ENCODE measurements at places on chromosomes 7 and 10.

GRCh38 chr7:101059620-101059942, 25.7 kb upstream of the TRIM56 start:
- DNase-seq, result no peak

DNA sequence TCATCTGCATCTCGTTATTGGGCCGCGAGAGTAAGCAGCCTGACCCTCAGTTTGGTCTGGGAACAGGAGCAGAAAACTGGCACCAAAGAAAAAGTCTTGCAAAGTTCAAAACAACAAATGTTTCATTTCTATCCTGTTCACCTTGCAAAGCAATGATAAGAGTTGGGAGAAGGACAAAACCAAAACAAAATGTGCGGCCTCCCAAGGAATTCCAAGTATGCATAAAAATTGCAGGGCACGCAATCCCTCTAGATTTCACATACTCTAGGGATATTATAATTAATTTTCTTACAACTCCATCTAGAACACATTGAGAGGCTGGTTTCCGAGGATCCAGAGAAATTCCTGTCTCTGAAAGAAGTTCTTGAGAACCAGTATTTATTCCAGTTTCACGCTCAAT, 20.1 kb downstream of the CHUK start:
- DNase-seq, result no peak

DNA sequence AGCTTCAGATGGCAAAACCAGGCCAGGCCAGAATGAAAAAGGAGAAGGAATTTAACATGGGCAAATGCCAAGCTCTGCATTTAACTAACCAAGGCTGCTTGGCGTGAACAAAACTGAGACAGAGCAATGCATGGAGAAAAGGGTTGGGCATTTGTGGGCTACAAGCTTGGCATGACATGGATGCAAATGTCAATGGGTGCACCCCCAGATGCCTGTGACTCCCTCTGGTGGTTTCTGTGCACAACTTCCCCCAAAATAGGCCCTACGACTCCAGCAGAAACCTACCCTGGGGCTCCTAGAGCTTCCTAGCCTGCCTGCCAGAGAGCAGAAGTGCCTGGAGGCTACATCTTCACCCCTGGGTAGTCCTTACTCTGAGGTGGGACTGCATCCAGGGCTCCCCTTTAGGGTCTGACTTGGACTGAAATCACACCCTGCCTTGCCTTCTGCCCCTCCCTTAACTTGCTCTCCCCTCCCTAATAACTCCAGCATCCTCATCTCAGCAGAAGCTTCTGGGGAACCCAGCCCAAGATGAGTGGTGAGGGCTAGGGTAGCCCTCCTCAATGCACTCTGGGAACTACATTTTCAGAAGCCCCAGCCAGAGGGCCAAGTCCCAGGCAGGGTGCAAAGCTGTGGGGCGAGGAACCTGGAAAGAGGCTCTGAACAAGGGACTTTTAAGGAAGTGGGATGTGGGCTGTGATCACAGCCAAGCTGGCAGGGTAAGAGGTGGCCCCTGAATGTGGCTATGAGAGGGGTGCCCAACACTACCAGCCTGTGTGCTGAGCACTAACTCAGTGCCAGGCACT, 11.3 kb downstream of the GPRIN2 start:
- DNase-seq, result no peak

GRCh38 chr10:99419688-99420087, 10.7 kb downstream of the GOT1 start:
- DNase-seq, result no peak

- no peak for DNase-seq
Measured at GRCh38 chr7:42753367-42753766, 158.5 kb downstream of the C7orf25 start.

DNA sequence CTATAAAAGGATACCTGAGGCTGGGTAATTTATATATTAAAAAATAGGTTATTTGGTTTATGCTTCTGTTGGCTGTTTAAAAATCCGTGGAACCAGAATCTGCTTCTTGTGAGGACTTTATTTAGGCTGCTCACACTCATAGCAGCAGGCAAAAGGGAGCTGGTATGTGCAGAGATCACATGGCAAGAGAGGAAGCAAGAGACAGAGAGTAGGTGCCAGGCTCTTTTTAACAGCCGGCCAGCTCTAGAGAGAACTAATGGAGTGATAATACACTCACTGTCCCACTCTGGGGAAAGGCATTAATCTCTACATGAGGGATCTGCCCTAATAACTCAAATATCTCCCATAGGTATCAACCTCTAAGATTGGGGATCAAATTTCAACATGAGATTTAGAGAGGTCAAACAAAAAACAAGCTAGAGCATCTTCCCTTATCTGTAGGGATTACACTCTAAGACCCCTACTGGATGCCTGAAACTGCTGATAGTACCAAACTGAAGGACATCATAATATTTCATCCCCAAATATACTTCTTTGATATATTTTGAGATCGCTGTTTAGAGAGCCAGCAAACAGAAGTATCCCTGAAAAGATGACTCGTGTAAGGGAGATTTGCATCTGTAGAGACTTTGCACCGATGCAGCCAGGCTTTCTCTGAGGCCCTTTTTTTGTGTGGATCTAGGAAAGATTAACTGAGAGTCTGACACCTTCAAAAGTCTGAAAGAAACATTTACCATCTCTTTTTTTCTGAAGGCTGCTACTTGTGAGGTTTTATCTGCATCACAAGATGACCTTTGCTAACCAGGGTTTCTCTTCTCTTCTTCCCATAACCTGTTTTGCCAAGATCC, 717.0 kb upstream of the MBL2 start:
- no peak for DNase-seq

GRCh38 chr7:115356999-115357702, 435.3 kb downstream of the MDFIC start:
- no peak for DNase-seq

DNA sequence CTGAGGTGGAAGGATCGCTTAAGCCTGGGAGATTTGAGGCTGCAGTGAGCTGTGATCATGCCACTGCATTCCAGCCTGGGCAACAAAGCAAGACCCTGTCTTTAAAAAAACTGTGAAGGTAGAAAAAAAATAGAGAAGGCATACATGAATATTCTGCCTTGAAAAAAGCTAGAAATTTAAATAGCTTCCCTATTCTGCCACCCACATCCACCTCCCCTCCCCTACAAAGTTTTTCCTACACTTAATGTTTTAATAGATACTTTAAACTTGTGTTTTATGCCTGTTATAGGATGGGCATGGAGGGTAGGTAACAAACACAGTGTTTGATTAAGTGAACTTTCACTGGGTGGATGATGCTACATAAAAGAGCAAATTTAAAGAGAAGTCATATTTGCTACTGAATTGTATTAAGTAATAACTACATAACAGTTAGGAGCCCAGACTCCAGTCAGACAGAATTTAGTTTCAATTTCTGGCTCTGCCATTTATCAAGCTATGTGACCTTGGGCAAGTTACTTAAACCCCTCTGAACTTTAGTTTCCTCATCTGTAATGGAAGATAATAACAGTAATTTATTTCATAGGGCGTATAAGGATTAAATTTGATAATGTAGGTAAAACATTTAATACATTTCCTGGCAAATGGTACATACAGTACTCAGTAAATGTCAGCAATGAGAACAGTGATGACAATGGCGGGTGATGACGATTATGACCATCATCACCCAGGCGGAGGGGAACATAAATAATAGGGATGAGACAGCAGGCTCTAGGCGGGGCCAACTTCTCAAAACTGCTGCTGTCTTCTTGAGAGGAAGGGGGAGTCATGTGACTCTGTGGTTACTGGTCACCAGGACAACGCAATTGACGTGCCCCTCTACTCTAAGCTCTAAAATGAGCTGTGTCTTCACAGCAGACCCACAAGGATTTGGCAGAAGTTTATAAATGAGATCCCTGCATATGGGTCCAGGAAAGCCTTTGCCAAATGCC, 15.8 kb downstream of the DNMBP start:
- DNase-seq, result peak; percentile 28

DNA sequence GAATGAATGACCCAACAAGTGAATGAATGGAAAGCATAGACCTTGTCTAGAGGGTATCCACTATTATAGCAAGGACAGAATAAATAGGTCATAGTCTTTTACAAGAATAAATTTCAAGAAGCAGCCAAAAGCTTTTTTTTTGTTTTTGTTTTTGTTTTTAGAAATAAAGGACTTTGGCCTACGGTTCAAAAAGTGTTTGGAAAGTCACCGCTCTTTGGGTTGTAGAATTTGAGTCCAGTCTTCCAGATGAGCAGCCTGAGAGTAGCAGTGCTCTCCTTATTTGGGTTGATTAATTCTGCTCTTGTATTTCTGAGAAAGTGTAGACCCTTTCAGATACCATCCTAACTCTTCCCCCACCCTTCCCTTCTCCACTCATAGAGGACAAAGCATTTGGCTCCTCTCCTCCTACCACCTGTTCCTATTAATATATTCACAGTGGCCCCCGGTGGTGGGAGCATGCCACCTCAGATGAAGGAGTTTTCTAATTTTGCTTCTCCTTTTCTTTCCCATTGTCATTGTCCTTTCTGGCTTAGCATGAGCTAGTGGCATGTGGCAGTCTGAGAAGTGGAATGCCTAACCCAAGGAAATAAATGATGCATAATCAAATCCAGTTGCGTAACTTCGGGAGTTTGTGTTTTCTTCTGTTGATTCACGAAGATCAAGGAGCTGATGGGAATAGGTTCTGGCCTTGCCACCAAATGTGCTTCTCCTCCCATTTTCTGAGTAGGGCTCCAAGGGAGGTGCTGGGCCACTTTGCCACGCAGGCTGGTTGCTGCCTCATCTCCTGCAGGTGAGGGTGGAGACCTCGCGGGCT, 114.7 kb downstream of the CHN2 start:
- DNase-seq, result no peak

All from stimulated activated CD8-positive, alpha-beta memory T cell treated with anti-CD3 and anti-CD28 coated beads, Interleukin-2, amount 100 ng/mL, for 1 hour (primary cell).